PC-9 (cell line): ENCODE measurements at places on chromosomes 7 and 10. TPM values are rescaled to one million over a fixed set of nuclear protein-coding genes. Genes with fewer than 3 reads are reported as not detected.

The ZNF239 gene
- total RNA-seq, result 3.3 and 3.7 TPM in 2 replicates

The GPER1 gene
- 0.37 and 0.85 TPM in 2 replicates for total RNA-seq

The VGF gene
- 2.1 and 2.3 TPM in 2 replicates for total RNA-seq

The SYNPO2L gene
- total RNA-seq, result 0.76 and 1.2 TPM in 2 replicates

The COBL gene
- 49.4 and 51.4 TPM in 2 replicates for total RNA-seq

The SOSTDC1 gene
- not detected in 2 replicates for total RNA-seq

The TFEC gene
- total RNA-seq, result not detected in 2 replicates

The CPA2 gene
- total RNA-seq, result not detected in 2 replicates

The WNT16 gene
- not detected in 2 replicates for total RNA-seq

The SORCS1 gene
- not detected in 2 replicates for total RNA-seq

The LIPF gene
- not detected in 2 replicates for total RNA-seq

The FFAR4 gene
- 0.25 TPM in 1 of 2 replicates, not detected in the other for total RNA-seq

The RBP3 gene
- total RNA-seq, result not detected in 2 replicates

The OR6V1 gene
- not detected in 2 replicates for total RNA-seq

The OPN1SW gene
- not detected in 2 replicates for total RNA-seq

The C7orf57 gene
- 0.90 and 2.5 TPM in 2 replicates for total RNA-seq

The SPDYE5 gene
- total RNA-seq, result not detected in 2 replicates

The FANK1 gene
- total RNA-seq, result 21.4 and 24.7 TPM in 2 replicates

The ACSM6 gene
- total RNA-seq, result not detected in 2 replicates

The ASAH2B gene
- total RNA-seq, result 3.8 TPM in 2 replicates

The NPTX2 gene
- total RNA-seq, result not detected in 2 replicates
